ENCODE measurements at places on chromosomes 16 and 17.

- no peak for DNase-seq
These were observed 32.9 kb upstream of the YPEL2 start for GRCh38 chr17:59298521-59298920.

DNA sequence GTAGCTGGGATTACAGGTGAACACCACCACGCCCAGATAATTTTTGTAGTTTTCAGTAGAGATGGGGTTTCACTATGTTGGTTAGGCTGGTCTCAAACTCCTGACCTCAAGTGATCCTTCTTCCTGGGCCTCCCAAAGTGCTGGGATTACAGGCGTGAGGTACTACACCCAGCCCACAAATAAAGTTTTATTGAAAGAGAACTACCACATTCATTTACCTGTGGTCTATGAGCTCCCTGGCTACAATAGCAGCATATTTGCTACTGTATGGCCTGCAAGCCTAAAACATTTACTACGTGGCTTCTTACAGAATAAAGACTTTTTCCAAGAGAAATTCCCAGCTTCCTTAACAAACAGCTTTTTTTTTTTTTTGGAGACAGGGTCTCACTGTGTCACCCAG, 3.4 kb downstream of the METTL9 start:
- DNase-seq: no peak

GRCh38 chr16:88448461-88449266, 4.4 kb upstream of the ZFPM1 start:
- DNase-seq: no peak

DNA sequence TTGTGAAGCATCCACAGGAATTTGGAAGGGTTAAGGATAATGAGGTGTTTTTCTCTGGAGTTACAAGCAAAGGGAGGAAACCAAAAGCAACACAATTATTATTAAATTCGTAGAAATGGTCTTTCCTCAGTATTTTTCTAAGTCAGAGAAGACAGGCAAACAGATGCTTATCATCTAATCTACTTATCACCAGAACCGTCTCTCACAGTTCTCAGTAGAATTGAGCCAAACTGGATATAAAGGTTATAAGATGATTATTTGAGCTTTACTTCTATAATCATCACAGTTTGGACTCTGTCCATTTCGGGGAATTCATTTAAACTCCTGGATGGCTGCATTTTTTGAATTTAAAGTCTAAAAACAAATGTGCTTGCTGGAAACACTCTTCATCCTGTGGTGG, 245.0 kb downstream of the KCNJ2 start:
- no peak for DNase-seq

DNA sequence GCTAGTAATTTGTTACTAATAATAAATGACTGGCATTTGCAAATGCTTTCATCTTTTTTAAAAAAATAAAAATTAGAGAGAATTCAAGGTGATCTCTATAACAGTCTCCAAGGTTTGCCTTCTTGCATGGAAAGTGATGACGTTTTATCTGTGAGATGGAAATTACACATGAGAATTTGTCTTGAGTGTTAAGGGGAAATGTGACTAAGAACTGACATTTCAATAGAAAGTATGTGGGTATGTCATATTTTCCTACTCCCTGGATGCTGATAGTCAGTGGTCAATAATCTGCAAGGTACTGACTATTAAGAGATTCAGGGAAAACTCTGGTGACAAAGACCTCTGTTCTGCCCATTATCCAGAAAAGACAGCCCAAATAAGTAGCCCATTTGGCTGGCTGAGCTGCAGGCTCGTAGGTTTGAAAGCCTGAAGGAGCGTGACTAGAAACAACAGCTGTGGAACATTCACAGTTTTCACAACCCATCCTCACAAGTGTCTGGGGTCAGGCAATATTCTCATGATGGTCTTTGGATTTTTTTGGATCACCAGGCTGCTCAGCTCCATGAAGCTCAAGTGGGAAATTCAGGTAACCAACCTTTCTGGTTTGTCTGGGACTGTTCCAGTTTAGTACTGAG, 49.7 kb upstream of the WSCD1 start:
- no peak for DNase-seq

- DNase-seq: no peak
These were observed 74.4 kb downstream of the MRM1 start for GRCh38 chr17:36675786-36676185.

- DNase-seq: no peak
These were observed 10.0 kb downstream of the USP32 start for GRCh38 chr17:60381958-60382357.

- DNase-seq: no peak
These were observed 5.9 kb downstream of the CYB561 start for GRCh38 chr17:63440127-63440769.

GRCh38 chr17:10836966-10837590, 809 bp downstream of the PIRT start:
- no peak for DNase-seq

DNA sequence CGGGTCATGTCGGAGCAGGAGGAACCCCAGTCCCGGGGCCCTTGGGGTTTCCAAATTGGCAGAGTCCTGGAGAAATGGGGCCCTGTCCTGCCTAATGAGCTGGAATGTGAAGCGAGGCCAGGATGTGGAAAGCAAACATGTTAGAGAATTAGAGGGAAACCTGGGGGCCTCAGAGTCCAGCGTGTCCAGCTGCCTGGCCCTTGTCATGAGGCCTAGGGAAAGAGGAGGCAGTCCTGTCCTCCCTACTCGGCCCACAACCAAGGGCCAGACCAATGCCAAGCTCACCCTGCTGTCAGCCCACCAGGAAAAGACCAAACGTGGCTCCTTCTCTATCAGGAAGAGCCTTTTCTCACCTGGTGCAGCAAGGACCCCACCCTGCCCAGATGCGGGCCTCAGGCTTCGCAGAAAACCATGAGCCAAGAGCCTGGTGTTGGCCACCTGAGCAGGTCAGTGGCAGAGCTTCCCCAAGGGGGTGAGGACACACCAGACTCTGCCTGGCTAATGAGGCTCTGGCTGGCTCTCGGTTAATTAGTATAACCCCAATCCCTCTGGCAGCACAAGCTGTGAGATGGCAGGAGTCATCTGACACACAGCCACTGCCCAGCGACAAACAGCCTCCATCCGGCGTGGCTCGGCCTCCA, 10.1 kb downstream of the TEKT5 start:
- no peak for DNase-seq

DNA sequence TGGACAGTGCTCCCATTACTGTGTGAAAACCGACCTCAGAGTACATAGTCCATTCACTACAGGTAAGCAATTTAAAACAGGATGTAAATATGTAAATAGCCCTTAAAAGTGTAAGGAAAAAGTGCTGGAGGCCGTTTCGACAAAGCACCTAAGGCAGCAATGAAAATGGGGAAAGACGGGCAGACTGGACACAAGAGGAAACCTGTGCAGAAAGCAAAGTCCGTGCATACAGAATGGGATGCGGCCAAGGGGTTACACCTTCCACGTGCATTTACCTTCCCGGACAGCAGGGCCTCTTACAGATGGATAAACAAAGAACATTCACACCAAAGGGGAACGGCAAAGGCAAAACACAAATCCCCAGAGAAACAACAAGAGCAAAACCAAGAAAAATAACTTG, 32.0 kb downstream of the LMF1 start:
- DNase-seq: no peak

DNA sequence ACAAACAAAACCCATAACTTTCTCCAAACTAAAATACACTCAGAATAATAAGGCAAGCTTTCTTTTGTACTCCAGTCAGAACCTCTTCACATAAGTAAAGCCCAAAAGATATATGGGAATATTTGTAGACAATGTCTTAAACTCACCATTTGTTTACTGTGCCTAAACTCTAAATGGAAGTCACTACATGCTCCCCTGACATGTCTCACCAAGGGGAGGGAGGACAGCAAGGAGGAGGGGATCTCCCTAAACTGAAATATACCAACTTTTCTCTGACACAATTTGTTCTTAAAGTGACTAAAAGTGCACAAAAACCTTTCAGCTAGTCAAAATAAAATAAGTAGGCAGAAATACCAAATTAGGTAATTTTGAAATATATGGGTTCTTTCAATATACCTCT, 38.5 kb downstream of the GRB7 start:
- DNase-seq: no peak
